NCI-H1930 (cell line): ENCODE measurements at places on chromosomes 4 and X.

DNA sequence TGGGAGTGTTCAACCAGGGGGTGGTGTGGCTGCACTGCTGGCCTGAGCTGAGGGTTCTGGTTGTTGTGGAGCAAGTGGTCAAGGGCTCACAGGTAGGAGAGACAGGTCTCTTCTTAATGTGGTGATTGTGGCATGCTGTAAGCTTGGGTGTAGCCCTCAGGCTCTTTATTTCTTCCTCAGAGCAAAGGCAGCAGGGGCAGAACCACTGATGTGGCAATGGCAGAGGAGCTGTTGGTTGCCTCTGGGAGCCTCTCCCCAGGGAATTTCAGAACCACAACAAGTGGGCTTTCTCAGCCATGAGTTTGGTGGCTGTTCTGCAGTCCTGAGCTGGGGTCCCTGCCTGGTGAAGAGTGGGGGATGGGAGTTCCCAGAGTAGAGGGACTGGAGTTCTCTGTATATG is 1017.2 kb downstream of the SH3BGRL start:
- no peak for DNase-seq

DNA sequence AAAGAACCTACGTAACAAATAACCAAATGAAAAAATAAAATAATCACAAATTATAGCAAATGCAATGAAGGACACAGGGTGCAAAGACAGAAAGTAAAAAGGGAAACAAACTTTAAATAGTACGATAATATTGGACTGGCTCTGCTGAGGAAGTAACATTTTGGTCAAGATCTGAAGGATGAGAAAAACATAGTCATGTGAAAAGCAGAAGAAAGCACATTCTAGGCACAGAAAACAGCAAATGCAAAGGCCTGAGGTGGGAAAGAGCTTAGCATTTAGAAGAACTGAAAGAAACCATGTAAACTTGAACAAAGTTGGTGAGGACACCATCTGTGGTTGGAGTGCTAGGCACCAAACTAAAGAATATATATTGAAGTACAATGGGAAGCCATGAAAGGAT is 111.2 kb downstream of the PPP3CA start:
- DNase-seq: no peak

DNA sequence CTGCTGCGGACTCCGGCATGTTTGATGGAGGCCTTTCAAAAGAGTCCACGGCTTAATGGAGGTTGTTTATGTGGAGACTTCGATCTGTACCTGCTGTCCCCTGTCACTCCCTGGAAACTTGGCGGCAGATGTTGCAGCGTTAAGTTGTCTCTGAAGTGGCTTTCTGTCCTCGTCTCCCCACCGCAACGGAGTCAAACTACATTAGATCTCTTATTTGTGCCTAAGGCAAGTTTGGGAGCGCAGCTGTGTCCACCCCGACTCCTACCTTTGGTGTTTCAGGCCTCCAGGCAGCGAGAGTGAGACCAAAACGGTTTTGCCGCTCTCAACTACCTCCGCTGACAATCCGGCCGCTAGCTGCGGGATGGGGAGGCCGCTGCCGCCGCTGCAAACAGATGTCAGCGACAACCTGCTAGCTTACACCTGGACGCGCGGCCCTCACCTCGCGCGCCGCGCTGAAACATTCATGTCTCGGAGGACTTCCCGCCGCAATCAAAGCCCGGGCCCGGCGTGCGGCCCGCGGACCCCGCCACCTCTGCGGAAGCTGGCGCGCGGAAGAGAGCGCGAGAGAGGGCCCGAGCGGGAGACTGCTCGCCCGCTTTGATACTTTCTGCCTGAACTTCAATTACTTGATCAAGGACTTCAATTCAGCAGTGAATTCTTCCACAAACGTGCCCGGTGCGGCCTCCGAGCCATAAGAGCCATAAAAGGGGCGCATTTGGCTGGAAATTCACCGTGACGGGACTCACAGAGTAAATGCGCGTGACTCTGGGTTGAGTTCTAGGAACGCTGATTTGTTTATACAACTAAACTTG is 108.4 kb downstream of the ANTXR2 start:
- no peak for DNase-seq

- no peak for DNase-seq
Observed at GRCh38 chrX:57367649-57368048, 81.1 kb downstream of the FAAH2 start.

DNA sequence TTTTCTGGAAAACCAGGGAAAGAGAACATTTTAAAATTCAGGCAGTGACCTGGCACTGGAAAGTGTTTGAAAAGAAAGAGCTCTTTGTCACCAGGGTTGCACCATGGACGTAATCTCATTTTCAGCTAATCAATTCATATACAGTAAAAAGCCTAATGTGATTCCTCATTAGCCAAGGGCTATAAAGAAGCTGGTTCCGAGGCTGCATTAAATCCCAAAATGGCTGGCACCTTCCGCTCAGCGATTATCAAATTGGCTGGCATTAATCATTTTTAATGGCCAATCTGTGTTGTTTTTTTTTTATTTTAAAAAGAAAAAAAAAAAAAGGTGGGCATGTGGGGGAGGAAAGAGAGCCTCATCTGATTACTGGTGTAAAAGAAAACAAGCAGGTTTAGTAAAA is 341.4 kb downstream of the RAB28 start:
- DNase-seq: no peak

GRCh38 chrX:134537179-134537955 is 77.4 kb downstream of the HPRT1 start:
- no peak for DNase-seq

- no peak for DNase-seq
Observed at GRCh38 chrX:81489987-81490386, 288.1 kb downstream of the SH3BGRL start.

DNA sequence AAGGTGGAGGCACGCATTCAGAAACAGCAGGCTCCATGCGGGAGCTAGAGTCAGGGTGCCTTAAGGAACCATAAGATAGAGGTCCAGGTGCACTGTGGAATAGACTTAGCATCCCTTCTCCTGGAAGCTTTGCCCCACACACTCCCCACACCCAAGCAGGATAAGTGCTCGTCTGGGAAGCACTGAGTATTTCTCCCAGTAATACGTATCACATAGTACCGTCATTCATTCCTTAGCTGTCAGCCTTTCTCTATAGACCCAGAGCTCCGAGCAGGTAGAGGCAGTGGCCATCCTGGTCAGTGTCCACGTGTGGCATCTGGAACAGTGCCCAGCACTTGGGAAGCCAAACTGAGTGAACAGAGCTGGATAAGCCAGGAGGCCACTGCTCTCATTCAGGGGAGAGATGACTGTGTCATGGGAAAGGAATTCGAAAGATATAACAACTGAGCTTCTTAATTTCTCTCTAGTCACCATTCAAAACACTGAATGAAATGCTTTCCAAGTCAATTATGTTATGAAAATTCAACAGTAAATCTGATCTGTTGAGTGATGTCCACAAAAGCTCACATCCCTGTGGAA is 9.9 kb downstream of the APBB2 start:
- DNase-seq: no peak

- no peak for DNase-seq
Observed at GRCh38 chrX:129738466-129739308, at the start of gene XPNPEP2. TSS of gene XPNPEP2 (plus strand) at chrX:129738979. CDS start at chrX:129739214, 235 bp downstream.

DNA sequence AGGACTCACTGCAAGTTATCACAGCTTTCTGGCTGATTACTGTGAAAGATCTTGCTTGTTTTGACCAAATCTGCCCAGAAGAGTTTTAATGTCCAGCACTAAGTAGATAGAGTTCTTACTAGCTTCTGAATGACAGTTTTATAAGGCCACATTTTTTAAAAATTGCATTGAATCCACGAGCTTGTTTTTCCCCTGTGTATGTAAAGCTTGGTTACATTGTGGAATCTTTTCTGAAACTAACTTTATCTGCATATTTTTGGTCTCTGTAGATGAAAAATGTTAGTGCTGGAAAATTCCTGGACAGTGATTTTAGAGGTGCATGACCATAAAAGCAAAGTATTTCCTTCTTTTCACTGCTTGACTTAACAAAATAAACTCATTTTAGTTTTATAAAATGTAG is 650.3 kb upstream of the FAM241A start:
- DNase-seq: no peak

DNA sequence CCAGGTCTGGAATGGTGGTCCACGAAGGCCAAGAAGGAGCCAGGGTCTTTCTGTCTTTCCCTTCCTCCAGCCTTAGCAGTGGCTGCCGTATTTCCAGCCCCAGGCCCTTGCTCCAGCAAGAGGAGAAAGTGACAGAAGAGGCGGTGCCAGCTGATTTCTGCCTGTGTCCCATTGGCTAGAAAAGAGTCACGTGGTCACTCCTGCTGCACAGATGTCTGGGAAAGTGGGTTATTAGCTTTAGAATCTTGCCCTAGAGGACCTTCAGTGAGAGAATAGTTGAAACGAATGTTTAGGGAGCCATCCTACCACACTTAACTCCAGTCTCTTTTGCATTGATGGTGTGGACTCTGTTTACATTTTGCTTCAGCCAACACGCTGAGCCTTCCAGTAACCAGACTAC is 99.3 kb upstream of the BCOR start:
- no peak for DNase-seq

DNA sequence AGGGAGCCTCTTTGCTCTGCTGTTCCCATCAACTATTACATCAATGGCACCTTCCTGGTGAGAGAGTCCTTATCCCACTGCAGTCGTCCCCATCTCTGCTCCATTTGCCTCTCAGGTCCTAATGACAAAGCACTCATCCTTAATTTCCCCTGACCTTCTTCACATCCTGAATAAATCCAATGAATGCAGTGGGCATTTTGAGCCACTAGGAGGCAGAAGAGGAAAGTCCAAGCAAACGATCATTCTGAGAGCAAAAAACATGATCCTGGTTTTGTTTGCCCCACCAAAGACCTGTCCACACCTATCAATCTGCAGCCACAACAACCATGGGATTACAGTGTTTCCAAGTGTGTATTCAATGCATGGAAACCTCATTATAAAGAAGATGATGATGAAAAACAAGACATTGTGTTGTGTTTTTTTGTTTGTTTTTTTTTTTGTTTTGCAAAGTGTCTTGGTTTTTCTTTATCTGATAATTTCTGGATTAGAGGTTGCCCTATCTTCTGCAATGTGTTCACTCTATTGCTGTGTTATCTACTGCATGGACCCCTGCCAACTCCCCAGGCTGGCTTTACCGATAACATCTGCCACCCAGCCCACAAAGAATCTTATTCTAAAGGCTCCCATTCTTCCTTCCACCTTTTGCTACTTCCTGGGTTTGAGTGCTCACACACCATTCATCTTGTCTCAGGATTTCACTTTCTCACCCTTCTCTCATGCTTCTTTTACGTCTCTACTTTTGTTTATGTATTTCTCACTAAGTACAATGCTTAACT is 207.2 kb downstream of the NLGN4X start:
- DNase-seq: peak; percentile 20

- no peak for DNase-seq
Observed at GRCh38 chr4:149029056-149029651, 586.9 kb upstream of the NR3C2 start.
